ENCODE measurements at places on chromosomes 12 and 14.

GRCh38 chr12:3604286-3604685 is 113.3 kb downstream of the PRMT8 start:
- DNase-seq = no peak

DNA sequence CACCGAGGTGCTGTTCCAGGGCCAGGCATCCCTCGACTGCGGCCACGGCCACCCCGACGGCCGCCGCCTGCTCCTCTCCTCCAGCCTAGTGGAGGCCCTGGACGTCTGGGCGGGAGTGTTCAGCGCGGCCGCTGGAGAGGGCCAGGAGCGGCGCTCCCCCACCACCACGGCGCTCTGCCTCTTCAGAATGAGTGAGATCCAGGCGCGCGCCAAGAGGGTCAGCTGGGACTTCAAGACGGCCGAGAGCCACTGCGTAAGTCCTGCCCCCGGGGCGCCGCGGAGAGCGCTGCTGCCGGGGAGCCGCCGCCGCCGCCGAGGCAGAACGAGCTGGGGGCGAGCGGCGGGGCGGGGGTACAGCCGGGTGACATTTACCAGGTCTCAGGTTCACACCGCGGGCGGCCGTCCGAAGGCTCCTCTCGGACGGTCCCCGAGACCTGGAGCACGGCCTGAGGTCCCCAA is 1.4 kb downstream of the PLXNC1 start:
- DNase-seq = no peak

DNA sequence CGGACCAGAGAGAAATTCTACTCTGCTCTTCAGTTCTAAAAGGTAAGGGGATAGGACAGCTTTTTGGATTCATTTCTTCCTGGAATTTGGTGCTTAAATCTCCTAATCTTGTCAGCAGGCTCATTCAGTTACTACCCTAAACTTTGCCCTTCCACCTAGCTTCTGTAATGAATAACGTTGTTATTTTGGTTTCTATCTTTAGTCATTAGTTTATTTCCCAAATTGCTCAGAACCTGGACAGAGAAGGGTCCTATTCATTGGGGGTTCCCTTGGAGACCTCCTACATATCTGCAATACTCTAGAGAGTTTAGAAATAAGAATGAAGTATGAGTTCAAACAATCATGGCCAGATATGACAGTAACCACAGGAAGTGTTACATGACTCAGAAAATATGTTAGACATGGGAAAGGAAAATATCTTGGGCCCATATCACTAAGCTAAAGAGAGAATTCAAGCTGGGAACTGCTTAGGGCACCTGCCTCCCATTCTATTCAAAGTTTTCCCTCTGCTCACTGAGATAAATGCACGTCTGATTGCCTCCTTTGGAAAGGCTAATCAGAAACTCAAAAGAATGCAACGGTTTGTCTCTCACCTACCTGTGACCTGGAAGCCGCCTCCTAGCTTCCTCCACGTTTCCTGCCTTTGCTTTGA is 87.9 kb downstream of the GAS2L3 start:
- DNase-seq = no peak

DNA sequence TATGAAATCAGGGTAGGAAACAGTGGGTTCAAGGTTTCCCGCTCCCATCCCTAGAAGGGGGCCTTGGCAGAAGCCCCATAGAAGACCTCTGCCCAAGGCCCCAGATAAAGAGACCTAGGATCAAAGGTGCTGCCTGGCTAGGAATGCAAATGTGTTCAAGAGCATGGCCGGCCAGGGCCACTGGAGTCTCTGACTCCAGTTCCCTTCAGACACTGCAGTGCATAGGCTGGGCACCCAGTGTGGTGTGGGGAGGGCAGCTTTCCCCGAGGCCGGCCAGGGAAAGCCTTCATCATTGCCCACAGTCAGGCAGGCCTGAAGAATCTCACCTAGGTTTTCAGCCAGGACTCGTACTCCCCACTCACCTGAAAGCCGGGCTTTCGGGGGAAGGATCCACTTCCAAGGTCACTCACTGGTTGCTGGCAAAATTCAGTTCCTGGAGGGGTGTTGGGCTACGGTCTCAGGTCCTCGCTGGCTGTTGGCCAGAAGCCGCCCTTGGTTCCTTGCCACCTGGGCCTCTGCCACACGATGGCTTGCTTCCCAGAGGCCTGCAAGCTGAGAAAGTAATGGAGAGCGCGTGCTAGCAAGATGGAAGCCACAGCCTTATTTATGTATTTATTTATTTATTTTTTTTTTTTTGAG is 9.7 kb upstream of the PEBP1 start:
- DNase-seq = no peak

GRCh38 chr14:92591346-92591745 is 77.8 kb downstream of the RIN3 start:
- no peak for DNase-seq

DNA sequence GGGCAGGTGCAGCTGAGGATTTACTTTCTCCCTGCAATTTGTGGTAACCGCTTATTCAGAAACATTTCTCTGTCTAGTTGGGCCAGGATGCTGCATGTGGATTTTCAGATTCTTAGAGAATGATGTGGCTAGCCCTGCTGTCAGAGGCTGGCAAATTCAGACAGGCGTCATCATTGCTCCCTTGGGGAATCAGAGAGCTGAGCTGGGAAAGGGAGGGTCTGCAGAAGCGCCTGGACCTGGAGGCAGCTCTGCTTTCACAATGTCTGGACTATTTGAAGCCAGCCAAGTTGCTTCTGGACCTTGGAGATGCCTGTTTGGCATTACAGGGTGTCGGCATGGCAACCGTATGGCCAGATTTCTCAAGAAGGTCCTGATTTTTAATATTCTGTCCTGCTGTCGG is 3.4 kb downstream of the GALNT16 start:
- peak; percentile 86 for DNase-seq

- no peak for DNase-seq
Observed at GRCh38 chr14:67963960-67964812, 144.6 kb downstream of the RAD51B start.

DNA sequence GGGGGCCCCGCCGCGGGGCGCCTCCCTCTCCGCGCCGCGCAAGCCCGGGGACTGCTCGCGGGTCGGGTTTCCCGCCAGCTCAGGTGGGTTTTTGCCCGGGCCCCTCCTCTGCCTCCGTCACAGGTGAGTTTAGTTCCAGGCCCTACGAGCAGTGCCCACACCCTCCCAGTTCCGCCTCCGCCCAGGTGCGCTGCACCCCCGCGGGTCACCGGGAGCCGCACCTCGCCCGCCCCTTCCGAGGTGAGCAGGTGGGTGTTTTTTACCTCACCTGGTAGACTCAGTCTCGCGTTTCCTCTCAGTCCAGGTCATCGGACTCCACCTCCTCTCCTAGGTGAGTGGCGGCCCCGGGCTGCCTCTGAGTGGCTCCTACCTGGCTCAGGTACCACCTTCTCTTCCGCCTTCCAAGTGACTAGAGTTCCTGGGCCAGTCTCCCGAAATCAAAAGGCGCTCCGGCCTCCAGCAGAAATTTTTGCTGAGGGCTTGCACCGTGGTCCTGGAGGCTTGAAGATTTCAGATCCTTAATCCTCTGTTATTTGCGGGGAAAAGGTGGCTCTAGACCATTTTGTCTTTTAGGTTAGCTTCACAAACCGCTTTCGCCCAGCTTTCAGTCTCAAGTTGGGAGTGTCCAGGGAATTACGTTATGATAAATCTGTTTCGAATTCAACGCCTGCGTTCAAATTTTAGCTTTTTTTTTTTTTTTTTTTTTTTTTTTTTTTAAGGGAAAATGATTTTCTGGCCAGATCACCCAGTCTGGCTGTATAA is at the start of gene TMEM30B:
Gene TMEM30B (minus strand): TSS at position 153 of the 762 bp plus-strand sequence. CDS start 191 bp downstream, outside the sequence.
- DNase-seq = no peak

- DNase-seq = no peak
Observed at GRCh38 chr12:26746121-26746714, 86.8 kb downstream of the ITPR2 start.

GRCh38 chr14:74940956-74941565 is 14.3 kb downstream of the PGF start:
- no peak for DNase-seq

GRCh38 chr12:23005387-23005786 is 380.4 kb downstream of the ETNK1 start:
- no peak for DNase-seq

DNA sequence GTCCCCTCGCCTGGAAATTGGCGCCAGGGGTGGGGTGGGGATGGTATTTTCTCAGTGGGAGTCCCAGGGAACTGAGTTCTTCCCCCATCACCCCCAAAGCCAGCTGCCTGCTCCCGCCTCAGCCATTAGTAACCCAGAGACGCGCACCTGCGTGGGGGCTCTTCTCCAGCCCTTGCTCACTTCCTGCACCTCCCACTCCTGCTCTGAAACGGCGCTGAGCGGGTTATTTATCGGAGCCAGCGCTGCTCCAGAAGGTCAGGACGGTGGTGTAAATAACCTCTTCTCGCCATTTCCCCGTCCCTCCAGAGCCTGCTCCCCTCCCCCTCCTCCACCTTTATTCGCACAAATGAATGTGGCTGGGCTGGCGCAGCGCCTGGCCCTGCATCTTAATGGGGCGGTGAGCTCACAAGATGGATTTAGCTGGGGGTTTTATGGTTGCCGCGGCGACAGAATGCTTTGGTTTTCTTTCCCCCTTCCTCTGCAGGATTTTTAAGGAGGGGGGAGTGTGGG is 12.2 kb downstream of the GPR84 start:
- DNase-seq = no peak

GRCh38 chr14:79516009-79516408 is 695.3 kb downstream of the DIO2 start:
- DNase-seq = no peak

- DNase-seq = no peak
Observed at GRCh38 chr12:12822886-12823285, 9.7 kb downstream of the DDX47 start.

GRCh38 chr14:54627540-54628363 is 60.8 kb downstream of the SAMD4A start:
- peak; percentile 39 for DNase-seq

DNA sequence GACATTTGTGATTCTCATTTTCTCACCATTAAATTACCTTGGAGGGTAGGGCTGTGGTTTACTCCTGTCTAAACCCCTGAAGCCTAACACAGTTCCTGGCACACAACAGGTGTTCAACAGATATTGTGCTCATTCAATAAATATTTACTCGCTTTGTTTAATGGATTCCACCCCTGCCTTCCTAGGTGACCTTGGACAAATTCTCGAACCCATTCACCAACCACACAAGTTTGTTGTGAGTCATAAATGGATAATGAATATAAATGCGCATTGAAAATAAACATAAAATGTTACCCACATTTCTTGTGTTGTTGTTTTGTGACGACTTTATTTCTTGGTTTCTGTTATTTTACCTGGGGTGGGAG is 362 bp upstream of the TSFM start:
- DNase-seq = no peak

GRCh38 chr12:56932146-56932545 is 2.1 kb downstream of the SDR9C7 start:
- no peak for DNase-seq

DNA sequence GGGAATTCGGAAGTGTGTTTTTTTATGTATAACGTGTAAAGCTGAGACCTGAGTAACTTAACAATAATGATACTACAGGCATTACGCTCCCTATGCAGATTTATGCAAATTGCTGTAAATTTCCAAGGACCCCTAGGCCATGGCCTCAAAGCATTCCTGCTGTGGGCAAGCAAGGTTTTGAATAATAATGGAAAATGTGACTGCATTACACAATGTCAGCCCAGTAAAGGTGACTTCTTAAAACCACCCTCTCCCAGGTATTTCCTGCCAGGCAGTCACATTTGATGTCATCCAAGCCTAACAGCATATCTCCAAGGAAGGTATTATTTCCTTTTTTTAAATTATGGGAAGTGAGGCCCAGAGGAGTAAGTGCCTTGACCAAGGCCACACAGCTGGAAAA is 621.0 kb downstream of the BCL11B start:
- DNase-seq = no peak

DNA sequence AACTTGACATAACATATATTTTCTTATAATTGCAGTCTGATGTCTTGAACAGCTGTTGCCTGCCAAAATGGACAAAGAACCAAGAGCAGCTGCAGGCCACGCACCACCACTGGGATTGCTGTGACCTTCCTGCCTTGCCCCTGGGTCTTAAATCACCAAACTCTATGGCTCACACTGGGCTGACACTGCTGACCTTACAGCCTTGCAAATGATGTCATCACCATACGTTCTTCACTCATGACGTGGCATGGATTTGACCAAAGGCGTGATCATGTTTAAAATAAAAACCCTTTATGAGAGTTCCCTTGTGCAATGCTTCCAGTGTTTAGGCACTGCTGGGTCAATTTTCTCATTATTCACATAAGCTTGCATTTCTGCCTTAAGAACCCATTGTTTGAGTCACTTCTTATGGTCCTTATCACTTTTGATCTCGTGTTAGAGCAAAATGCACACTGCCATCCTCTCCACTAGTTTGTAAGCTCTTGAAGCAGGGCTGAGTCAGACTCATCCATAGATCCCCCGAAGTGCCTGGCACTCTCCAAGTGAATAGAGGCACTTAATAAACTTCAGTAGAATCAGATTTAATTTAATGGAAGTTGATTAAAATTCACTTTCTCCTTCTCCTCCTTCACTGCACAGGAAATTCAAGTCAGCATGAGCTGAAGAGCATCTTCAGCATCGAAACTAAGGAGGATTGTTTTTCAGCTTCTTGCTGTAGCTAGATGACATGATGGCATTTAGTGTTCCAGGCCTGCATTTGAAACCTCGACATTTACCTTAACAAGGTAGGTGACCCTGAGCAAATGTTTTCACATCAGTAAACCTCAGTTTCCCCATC is 132.4 kb upstream of the PZP start:
- no peak for DNase-seq

DNA sequence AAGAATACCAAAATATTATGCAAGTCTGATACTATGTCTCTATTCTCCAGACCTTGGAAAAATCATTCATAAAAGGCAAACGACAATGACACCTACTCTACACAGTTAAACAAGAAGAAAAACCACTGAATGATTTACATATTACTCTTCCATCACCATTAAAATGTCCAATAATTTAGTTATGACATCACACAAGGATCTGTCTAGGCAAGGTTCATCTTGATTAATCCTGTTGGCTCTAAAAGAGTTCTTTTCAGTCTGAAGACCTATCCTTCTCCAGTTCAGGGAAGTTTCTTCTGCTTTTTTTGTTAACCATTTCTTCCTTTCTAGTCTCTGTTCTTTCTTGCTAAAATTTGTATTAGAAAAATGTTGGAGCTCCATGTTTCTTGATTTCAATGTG is 64.0 kb downstream of the OSBPL8 start:
- no peak for DNase-seq

- no peak for DNase-seq
Observed at GRCh38 chr12:57299514-57300016, 48.6 kb upstream of the STAC3 start.

GRCh38 chr12:14400599-14400998 is 35.1 kb downstream of the ATF7IP start:
- DNase-seq = no peak

- no peak for DNase-seq
Observed at GRCh38 chr12:6614513-6615172, 7.5 kb upstream of the CHD4 start.

GRCh38 chr14:94099006-94099405 is 11.5 kb upstream of the IFI27 start:
- no peak for DNase-seq

GRCh38 chr12:104457746-104458693 is 1.3 kb downstream of the CHST11 start:
- DNase-seq = no peak

GRCh38 chr12:107431942-107432341 is 253.7 kb upstream of the PWP1 start:
- DNase-seq = no peak

Data from amniotic stem cell (primary cell).